ENCODE measurements at places on chromosomes 7 and 10.

DNA sequence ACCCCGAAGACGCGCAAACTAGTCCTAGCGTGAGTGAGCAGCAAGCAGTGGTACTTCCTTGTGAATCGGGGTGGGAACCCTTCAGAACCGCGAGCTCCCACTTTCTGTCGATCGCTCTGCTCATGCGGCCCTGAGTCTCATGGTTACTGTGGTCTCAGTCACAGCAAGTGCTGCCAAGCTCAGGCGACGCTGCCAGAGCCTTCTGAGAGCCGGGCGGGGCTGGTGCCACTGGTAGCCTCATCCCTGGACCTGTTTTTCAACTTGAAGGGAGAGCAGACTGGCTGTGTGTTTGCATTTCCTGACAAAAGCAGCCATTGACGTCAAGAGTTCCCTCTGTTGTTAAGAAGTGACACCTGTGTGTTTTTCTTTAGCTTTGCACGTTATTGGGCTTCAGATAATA, 32.9 kb upstream of the BHLHA15 start:
- no peak for DNase-seq

DNA sequence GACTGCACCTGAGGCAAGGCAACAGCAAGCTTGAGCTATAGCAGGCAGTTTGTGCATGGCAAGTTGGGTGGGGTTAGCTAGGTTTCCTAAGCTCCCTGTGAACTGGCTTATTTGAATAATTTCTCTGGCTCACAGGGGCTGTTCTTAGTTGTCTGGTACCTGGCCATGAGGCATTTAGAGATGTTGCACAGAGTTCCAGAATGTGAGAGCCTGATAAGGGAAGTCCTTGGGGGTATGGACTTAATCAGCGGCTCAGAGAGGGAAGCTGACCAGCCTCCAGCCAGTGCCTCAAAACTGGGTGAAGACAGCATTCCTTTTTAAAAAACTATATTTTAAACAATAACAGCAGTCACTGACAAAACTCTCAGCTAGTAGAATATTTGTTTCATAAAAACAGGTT, 307.4 kb downstream of the FZD1 start:
- DNase-seq = no peak

GRCh38 chr7:5997210-5997808, 11.5 kb downstream of the PMS2 start:
- no peak for DNase-seq

- DNase-seq = no peak
These were observed 161.6 kb upstream of the MKLN1 start for GRCh38 chr7:131166066-131166465.

GRCh38 chr7:141294143-141294829, 220.4 kb downstream of the TMEM178B start:
- no peak for DNase-seq
